ENCODE measurements at places on chromosomes 4 and X. TPM values are rescaled to one million over a fixed set of nuclear protein-coding genes. Genes with fewer than 3 reads are reported as not detected.

DNA sequence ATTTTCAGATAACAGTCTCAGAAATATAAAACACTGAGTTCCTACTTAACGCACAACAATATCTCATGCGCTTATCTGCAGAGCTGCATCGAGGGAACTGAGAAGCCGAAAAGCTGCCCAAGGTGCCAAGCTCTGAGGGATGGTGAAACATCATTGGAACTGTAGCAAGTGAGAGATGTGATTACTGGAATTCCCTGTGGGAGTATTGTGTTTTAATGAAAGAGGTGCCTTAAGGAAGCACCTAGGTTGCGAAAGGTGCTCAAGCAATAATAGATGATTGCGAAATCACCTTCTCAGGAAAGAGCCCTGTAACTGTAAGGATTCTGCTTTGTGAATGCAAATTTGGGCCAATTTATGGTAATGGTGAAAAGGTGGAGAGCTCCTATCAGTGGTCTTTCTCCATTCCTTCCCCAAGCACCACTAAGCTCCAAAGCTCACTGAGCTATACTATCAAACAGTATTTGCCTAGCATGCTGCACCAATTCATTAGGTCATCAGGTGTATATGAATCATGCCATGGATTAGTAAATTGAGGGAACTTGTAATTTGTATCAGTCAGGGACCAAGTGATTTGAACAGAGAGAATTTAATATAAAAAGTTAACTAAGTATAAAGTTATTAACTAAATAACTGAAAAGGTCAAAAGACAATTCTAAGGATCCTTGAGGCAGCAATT is 59.0 kb upstream of the ATP8A1 start:
- H3K4me3 ChIP-seq, result no peak overlapping the region
- no peak overlapping the region for H3K27ac ChIP-seq
- no peaks in the 10 kb centered on the region for H3K27me3 ChIP-seq
- DNase-seq, result no peak

FREM3 gene
- total RNA-seq, result not detected

DUSP21 gene
- not detected for total RNA-seq

DNA sequence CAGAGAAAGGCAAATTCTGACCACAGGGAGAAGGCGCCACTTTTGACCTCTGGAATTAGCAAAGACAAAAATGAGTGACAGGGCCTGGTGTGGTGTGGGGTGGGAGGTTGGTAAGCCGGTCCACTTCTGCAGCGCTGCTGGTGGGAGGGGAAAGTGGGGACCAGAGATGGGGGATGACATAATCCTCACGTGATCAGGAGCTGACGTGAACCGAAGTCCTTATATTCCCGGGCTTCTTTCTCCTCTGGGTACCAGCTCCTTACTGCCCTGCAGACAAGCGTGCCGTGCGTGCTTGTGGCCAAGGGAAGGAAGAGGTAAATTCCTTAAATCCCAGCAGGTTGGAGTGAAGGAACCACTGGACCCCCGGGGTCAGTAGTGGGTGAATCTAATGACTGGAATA is at the start of gene TCEAL7:
Gene TCEAL7, plus strand, starts transcription at position 249 of the 400 bp plus-strand sequence. CDS start 1,165 bp downstream, outside the sequence.
- H3K27me3 ChIP-seq, result peaks cover 11% of the 10 kb centered on the region
- DNase-seq, result no peak
- H3K4me3 ChIP-seq, result no peak within 1 kb of the TSS
- peaks cover 1% of the 10 kb centered on the region for H3K4me1 ChIP-seq
- H3K27ac ChIP-seq, result no peak within 1 kb of the TSS

TLR1 gene
- 3.2 TPM for total RNA-seq

- no peaks in the 10 kb centered on the region for H3K36me3 ChIP-seq
- DNase-seq, result no peak
- no peak overlapping the region for H3K4me3 ChIP-seq
- peaks cover 11% of the 10 kb centered on the region for H3K4me1 ChIP-seq
- H3K27me3 ChIP-seq, result peaks cover 32% of the 10 kb centered on the region
Observed at GRCh38 chr4:3372264-3372932, 69.4 kb upstream of the HGFAC start.

- DNase-seq, result no peak
- H3K4me3 ChIP-seq, result no peak overlapping the region
- H3K27me3 ChIP-seq, result peaks cover 9% of the 10 kb centered on the region
Observed at GRCh38 chr4:8342651-8343261, 73.2 kb downstream of the HTRA3 start.

SPANXB1 gene
- total RNA-seq, result not detected

DNA sequence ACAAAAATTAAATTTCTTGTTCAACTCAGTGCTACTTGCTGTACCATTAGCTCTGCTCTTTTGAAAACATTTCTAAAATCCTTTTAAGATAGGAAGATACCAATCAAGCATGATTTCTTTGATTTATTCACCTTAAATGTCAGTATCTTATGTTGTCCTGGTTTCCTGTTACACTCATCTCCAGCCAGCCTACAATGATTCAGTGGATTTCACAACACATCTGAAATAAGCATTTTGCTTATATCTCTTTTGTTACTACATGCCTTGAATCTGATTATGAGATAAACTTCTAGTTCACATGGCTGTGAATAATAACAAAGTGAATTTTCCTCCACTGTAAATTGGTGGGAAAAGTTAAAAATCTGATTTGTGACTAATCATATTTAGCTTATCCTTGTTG is 112.5 kb upstream of the BMP3 start:
- peaks cover 7% of the 10 kb centered on the region for H3K27me3 ChIP-seq
- H3K4me3 ChIP-seq, result no peak overlapping the region
- no peak overlapping the region for H3K27ac ChIP-seq
- no peaks in the 10 kb centered on the region for H3K36me3 ChIP-seq

ZCCHC18 gene
- total RNA-seq, result 3.9 TPM

CLDN22 gene
- total RNA-seq, result not detected

GRCh38 chr4:3630136-3630597 is 97.9 kb upstream of the LRPAP1 start:
- H3K4me1 ChIP-seq, result no peaks in the 10 kb centered on the region
- H3K36me3 ChIP-seq, result no peaks in the 10 kb centered on the region
- DNase-seq, result no peak
- H3K27me3 ChIP-seq, result no peaks in the 10 kb centered on the region
- no peak overlapping the region for H3K4me3 ChIP-seq

- peaks cover 44% of the 10 kb centered on the region for H3K36me3 ChIP-seq
- no peak overlapping the region for H3K27ac ChIP-seq
- no peak for DNase-seq
- H3K27me3 ChIP-seq, result no peaks in the 10 kb centered on the region
Observed at GRCh38 chr4:105415281-105415744, 58.5 kb downstream of the PPA2 start.

ZFYVE28 gene
- 30.3 TPM for total RNA-seq

IL3RA gene
- total RNA-seq, result 2.8 TPM

USP51 gene
- total RNA-seq, result 0.88 TPM

CT83 gene
- not detected for total RNA-seq

DNA sequence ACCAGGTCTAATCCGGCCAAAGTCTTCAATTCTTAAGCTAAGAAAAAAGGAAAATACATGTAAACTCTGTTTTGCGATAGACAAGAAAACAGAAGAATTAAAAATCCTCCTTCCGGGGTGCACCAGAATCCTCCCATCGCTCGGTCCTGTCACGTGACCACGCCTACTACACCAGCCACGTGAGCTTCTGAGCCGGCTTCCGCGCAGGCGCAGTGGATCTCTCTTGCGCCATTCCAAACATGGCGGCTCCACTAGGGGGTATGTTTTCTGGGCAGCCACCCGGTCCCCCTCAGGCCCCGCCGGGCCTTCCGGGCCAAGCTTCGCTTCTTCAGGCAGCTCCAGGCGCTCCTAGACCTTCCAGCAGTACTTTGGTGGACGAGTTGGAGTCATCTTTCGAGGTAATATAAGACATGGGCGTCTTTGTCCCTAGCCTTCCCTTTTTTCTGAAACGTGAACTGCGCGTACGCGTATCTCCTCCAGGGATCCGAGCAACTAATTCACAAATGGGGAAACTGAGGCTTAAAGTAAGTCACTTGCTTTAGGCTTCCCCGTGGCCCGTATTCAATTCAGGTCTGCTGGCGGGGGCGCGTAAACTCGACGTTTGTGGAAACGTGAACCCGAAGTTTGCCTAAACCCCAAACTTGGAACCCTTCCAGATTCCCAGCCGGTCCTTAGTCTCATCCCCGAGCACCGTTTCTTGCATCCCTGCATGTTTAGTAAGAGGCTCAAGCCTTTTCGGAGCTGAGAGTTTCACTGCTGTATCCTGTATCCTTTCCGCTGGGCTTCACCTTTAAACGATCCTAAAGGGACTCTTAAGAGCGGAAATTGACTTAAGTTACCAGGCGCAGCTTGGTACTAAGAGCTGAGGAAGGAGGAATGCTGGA is at the start of gene MED28:
Gene MED28, plus strand, starts transcription at position 226 of the 884 bp plus-strand sequence. Its CDS starts 14 bp downstream, at position 240.
- peak; percentile 98 for DNase-seq
- H3K36me3 ChIP-seq, result peaks cover 15% of the 10 kb centered on the region
- H3K27me3 ChIP-seq, result no peaks in the 10 kb centered on the region
- H3K4me3 ChIP-seq, result peak within 1 kb of the TSS; percentile 95
- peak within 1 kb of the TSS; percentile 96 for H3K27ac ChIP-seq

FRMPD3 gene
- not detected for total RNA-seq

RTL5 gene
- 0.14 TPM for total RNA-seq

GRCh38 chr4:72205831-72206230 is 174.0 kb downstream of the NPFFR2 start:
- no peak overlapping the region for H3K4me3 ChIP-seq
- H3K36me3 ChIP-seq, result no peaks in the 10 kb centered on the region
- H3K27ac ChIP-seq, result no peak overlapping the region
- no peaks in the 10 kb centered on the region for H3K27me3 ChIP-seq
- H3K4me1 ChIP-seq, result no peaks in the 10 kb centered on the region

GRCh38 chr4:139740121-139740520 is 74.5 kb downstream of the MGST2 start:
- H3K4me3 ChIP-seq, result no peak overlapping the region
- no peaks in the 10 kb centered on the region for H3K36me3 ChIP-seq
- H3K27me3 ChIP-seq, result peaks cover 33% of the 10 kb centered on the region
- H3K4me1 ChIP-seq, result peaks cover 3% of the 10 kb centered on the region
- H3K27ac ChIP-seq, result no peak overlapping the region

GRCh38 chrX:80174925-80175574 is 160.5 kb downstream of the TBX22 start:
- H3K36me3 ChIP-seq, result no peaks in the 10 kb centered on the region
- no peak overlapping the region for H3K4me3 ChIP-seq
- DNase-seq, result no peak
- H3K4me1 ChIP-seq, result no peaks in the 10 kb centered on the region
- no peak overlapping the region for H3K27ac ChIP-seq

TLR6 gene
- 1.3 TPM for total RNA-seq

- peaks cover 83% of the 10 kb centered on the region for H3K27me3 ChIP-seq
- peak; percentile 60 for DNase-seq
- peaks cover 16% of the 10 kb centered on the region for H3K4me1 ChIP-seq
- no peak overlapping the region for H3K27ac ChIP-seq
Observed at GRCh38 chr4:122827879-122828601, 1.4 kb downstream of the FGF2 start.

DNA sequence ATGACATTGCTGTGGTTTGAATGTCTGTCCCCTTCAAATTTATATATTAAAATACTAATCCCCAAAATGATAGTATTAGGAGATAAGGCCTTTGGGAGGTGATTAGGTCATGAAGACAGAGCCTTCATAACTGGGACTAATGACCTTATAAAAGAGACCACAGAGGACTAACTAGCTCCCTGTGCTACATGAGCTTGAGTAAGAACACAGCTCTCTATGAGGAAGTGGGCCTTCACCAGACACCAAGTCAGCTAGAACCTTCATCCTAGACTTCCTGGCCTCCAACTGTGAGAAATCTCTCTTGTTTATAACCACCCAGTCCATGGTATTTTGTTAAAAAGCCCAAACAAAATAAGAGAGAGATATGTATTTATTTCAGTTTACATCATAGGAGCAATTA is 242.2 kb upstream of the CTSO start:
- no peak overlapping the region for H3K27ac ChIP-seq
- H3K27me3 ChIP-seq, result no peaks in the 10 kb centered on the region
- H3K36me3 ChIP-seq, result no peaks in the 10 kb centered on the region
- DNase-seq, result no peak
- no peak overlapping the region for H3K4me3 ChIP-seq

DNA sequence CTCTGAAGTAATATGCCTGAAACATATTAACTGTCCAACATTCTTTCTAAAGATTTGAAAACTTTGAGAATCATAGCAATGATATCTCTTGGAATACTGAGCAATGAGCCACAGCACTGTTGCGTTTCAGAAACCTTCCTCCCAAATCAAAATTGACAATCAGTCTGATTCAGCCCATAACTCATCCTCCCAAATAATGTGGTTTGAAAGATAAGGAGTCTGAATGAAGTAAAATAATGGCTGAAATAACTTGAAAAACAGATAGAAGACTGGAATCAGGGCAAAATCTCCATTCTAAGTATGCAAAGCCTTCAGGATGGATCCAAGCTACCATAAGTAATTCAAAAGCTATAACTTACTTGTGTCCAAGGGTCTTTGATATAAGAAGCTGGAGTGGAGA is 98.6 kb upstream of the PLS3 start:
- no peaks in the 10 kb centered on the region for H3K36me3 ChIP-seq
- no peak overlapping the region for H3K27ac ChIP-seq
- H3K4me1 ChIP-seq, result no peaks in the 10 kb centered on the region
- no peak overlapping the region for H3K4me3 ChIP-seq
- H3K27me3 ChIP-seq, result no peaks in the 10 kb centered on the region

GRCh38 chr4:10584042-10584441 is 100.5 kb downstream of the CLNK start:
- no peak overlapping the region for H3K4me3 ChIP-seq
- no peak overlapping the region for H3K27ac ChIP-seq
- peaks cover 10% of the 10 kb centered on the region for H3K4me1 ChIP-seq
- no peak for DNase-seq

DNA sequence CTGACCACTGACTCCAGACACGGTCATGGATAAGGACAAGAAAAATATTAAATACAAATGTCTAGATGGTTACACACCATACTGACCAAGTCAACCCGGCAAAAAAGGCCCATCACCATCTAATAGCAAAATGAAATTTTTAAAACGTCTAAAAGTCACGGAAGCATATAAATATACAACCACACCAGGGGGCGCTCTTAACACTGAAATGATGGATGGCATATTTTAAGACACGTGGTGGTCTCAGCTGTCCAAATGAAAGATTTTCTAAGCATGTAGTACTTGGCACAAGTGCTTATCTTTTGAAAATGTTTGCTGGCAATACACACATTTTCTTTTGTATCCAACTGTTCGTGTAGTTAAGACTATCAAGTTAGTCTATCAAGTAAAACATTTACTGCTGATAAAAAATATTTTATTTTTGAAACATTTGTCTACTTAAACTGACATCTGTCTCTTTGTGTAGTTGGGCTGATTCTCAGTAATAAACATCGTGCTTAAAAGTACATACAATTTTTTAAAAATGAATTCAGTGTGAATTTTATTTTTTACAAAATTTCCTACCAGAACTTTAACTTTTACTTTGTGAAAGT is 64.6 kb downstream of the COX7B2 start:
- H3K27ac ChIP-seq, result no peak overlapping the region
- no peak overlapping the region for H3K4me3 ChIP-seq
- H3K36me3 ChIP-seq, result no peaks in the 10 kb centered on the region

GRCh38 chr4:153274967-153275366 is 69.5 kb upstream of the MND1 start:
- peaks cover 6% of the 10 kb centered on the region for H3K4me1 ChIP-seq
- no peak overlapping the region for H3K4me3 ChIP-seq
- peaks cover 8% of the 10 kb centered on the region for H3K27me3 ChIP-seq
- no peak overlapping the region for H3K27ac ChIP-seq
